Activated naive CD4-positive, alpha-beta T cell (primary cell): ENCODE measurements at places on chromosomes 13 and 19.

DNA sequence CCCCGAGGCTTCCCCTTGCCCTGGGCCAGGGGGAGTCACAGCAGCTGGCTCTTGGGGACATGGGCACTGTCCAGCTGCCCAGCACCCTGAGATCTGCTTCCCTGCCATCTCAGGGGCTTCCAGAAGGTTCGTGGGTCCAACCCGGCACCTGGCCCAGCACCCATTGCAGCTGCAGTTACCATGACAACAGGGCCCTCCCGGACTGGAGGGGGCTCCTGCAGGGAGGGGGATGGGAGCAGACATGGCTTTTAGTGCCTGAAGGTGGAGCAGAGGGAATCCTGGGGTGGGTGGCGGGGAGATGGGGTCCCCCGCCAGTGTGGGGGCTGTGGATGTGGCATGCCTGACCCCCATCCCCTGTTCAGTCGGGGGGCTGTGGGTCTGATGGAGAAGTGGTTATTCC, 14.7 kb downstream of the PIN1 start:
- no peak for DNase-seq

GRCh38 chr19:23475477-23475876, 80.2 kb upstream of the ZNF91 start:
- DNase-seq = no peak

- no peak for DNase-seq
Observed at GRCh38 chr19:23789246-23789645, 30.6 kb upstream of the ZNF681 start.

- DNase-seq = no peak
Observed at GRCh38 chr19:33673996-33674625, 52.4 kb downstream of the CHST8 start.

DNA sequence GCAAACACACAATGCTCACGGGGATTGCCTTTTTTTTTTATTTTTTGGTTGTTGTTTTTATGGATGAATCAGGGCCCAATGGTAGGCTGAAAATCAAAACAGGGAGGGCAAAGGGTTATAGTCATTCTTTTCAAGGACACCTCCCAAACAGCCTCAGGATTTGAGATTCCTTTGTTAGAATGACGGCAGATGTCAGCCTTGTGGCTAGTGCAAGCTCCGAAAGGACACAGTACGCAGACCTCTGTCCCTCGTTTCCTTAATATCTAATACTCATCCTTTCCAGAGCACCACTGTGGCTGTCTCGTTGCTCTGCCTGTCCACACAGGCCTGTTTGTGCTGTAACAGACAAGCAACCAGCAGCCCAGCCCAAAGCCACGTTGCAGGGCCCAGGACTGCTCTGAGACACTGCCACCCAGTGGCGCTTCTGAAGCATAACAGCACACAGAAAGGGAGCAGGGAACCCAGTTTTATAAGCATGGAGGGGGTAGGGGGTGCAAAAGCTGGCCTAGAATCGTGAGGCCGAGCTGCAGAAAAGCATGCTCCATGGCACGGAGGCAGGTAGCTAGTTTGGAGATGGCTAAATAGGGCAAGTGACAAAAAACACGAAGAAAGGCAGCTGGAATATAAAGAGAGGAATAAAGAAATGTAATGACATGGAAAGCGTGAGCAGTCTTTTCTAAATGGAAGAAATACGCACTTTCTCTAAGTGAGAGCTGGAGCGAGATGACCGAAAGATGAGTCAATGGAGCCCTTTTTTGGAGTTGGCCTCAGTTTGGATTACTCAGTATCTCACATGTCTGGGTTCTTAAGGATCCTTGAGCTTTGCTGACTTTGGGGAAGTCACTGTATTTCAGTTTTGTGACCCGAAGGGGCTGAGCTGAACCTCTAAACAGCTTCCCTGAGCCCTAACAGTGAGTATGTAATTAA, 40.7 kb upstream of the MEDAG start:
- peak; percentile 20 for DNase-seq

DNA sequence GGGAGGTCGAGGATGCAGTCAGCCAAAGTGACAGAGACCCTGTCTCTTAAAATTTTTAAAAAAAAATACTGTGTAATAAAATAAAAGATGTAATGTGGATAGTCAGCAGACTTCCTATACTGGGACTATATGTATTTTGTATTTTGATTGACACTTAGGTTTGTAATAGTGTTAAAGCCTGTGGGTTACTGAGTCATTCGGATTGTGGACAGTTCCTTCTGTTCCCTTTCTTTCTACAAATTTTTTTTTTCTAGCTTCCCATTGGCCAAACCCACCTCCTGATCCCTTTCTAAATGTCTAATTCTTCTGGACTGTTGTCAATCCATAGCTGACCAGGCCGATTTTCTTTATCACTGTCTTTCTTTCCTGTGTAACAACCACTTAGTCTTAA, 108.0 kb downstream of the DNAJC3 start:
- DNase-seq = no peak

GRCh38 chr13:74299721-74300120, 165.5 kb upstream of the KLF12 start:
- no peak for DNase-seq

- DNase-seq = peak; percentile 22
Observed at GRCh38 chr19:51327066-51328001, 14.6 kb downstream of the VSIG10L start.

DNA sequence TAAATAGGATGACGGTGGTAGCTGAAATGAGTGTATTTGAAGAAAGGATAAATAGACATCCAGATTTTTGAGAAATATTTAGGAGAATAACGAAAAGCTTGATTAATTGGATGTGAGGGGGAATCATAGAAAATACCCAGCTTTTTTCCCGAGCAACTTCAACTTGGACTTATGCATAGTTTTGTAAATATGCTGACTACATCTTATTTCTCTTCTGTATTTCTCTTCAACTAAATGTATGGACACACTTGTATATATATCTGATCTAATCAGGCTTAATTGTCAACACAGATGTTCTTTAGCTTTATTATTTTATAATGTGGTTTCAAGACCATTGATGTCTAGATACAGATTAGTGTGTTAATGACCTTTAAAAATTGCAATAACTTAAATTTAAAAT, 685.0 kb downstream of the SLITRK1 start:
- no peak for DNase-seq
